ENCODE measurements at places on chromosomes 6 and 20.

DNA sequence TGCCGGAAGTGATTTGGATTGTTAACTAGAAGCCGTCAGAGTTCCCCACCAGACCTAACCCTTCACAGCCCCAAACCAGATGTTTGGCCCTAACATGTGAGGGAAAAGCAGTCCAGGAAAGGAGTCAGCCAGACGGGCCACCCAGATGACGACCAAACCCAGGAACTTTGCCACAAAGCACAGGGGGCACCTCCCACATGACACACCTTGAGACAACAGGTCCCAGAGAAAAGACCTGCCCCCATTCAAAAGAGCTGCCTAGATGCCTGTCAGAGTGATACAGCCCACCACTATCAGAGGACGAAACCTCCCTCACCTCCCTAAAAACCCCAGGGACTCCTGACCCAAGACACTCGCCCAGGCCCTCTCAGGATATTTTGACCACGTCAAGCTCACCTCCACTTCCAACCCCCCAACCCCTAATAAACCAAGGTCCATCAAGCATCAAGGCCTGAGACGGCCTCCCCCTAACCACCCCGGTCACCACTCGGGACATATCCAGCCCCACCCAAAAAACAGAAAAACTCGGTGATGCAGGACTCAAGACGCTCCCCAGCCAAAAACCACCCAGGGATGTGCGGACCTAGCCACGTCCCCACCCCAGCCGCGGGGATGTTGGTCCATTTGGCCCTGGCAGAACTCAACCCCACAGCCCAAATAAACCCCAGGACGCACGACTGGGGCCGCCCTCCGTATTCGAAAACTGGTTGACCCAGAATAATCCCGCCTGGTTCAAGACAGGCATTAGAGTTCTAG, 662 bp downstream of the ZNF343 start:
- no peak for DNase-seq

DNA sequence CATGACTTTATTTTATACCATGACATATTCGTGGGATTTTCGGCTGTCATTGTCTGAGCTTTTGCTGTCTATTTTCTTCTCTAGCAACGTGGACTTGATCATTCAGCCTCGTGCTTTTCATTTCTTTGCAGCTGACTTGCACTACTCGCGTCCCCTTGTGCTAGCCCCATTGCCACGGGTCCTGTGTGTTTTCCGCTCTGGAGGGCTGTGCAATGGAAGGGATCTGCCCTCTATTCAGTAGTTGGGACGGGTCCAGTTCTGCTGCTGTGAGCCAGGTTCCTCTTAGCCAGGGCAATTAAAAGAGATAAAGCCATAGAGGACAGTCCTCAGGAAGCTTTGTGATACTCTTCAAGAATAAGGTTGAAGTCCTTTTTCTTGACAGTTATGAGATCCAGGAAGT, 17.6 kb downstream of the NEDD9 start:
- DNase-seq, result no peak

- DNase-seq, result no peak
Measured at GRCh38 chr20:47479093-47479492, 22.6 kb upstream of the NCOA3 start.

- DNase-seq, result no peak
Measured at GRCh38 chr6:122800906-122801305, 11.8 kb downstream of the SMPDL3A start.

DNA sequence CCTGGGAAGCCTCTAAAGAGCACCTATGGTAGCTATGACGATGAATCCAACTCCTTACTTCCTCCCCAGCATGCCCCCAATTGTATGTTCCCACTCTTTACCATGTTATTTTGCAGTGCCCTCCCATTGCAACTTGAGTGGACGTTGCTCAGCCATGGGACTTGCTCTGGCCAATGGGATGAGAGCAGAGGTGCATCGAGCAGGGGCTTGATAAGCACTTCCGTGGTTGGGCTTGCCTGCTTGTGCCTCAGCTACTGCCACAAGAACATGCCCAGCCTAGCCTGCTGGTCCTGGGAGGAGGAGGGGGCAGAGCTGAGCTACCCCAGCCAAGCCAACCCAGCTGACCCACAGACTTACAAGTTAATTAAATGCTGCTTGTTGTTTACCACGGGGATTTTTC, 71.1 kb upstream of the CTNNBL1 start:
- no peak for DNase-seq

- DNase-seq, result no peak
Measured at GRCh38 chr20:10629946-10630650, 43.7 kb downstream of the JAG1 start.

GRCh38 chr6:41200901-41201763, at the start of gene TREML2:
TREML2 (minus strand) TSS chr6:41201149; CDS start chr6:41201008, 141 bp downstream.
- DNase-seq, result no peak

Data from skeletal muscle cell (primary cell).